Substantia nigra (tissue), 51 donors: ENCODE measurements at places on chromosomes 13 and 19.

DNA sequence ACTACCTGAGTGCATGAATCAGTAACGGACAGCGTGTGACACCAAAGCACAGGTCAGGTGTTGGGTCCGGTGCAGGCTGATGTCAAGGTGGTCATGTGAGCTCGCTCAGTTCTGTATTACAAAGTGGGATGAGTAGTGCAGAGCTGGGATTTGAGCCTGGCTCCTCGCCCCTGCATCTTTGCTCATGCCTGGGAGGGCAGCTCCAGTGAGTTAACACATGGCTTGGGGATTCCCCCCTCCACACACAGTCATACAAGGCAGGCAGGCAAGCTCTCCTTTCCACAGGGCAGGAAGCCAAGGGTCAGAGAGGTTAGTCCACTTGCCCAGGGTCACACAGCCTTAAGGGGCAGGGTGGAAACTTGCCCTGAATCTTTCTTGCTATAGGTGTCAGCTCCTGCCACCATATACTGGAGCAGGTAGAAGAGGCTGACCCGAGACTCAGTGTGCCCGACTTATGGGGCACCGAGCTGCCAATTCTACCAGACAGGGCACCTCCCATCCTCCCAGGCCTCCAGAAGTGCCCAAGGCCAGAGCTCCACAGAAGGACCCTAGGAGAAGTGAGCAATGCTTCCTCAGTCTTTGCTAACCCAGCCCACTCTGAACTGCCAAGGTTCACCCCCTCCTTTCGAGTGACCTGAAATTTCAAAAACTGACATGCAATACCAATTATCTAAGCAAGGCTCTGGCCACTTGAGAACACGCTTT is 35.4 kb downstream of the ZNF787 start:
- no peak for DNase-seq

DNA sequence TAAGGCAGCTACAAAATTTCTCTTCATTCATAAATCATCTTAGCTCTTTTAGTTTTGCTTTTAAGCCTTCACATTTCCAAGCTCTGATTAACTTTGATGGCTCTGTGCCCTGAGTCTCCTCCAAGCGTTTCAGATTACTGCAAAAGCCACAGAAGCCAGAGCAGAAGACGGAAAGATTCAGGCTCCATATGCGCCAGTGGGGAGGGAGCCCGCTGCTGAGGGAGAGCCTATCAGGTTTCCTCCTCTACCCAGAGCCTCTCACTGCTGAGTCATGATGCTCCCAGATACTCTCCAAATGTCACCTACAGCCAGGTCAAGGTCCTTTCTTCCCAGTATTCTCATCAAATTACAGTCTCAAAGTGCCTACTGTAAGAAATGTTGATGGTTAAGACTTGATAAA is 193.6 kb downstream of the RAP2A start:
- DNase-seq = no peak

GRCh38 chr13:101303521-101303920 is 112.8 kb downstream of the NALCN start:
- no peak for DNase-seq

DNA sequence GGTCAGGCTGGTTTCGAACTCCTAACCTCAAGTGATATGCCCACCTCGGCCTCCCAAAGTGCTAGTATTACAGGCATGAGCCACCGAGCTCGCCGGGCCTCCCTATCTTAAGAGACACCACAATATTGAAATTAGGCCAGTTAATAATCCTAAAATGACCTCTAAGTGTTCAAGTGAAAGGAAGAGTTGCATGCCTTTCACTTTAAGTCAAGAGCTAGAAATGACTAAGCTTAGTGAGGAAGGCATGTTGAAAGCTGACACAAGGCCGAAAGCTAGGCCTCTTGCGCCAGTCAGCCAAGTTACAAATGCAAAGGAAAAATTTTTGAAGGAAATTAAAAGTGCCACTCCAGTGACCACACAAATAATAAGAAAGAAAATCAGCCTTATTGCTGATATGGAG is 144.5 kb upstream of the FNDC3A start:
- DNase-seq = no peak

GRCh38 chr13:112580211-112580610 is 7.7 kb downstream of the TUBGCP3 start:
- no peak for DNase-seq

DNA sequence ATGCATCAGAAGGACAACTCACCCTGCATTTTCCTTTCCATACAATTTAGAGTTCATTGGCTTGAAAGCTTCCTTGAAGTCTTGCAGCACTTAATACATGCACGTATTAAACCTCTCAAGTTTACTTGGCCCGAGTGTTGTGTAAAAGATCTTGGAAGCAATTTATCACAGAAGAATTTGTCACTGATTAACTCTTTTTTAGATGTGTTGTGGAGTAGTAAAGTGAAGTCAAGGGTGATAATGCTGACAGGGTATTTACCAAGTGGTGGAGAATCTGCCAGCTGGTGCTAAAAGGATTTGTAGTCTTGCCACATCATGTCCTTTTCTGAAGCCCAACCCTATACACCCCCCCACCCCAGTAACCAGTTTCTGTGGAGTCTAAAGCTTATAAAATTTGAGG is 421.0 kb upstream of the MIR17HG start:
- DNase-seq = no peak

GRCh38 chr13:21785990-21786389 is 115.1 kb downstream of the FGF9 start:
- no peak for DNase-seq

GRCh38 chr19:4232614-4233281 is 3.4 kb downstream of the EBI3 start:
- no peak for DNase-seq

DNA sequence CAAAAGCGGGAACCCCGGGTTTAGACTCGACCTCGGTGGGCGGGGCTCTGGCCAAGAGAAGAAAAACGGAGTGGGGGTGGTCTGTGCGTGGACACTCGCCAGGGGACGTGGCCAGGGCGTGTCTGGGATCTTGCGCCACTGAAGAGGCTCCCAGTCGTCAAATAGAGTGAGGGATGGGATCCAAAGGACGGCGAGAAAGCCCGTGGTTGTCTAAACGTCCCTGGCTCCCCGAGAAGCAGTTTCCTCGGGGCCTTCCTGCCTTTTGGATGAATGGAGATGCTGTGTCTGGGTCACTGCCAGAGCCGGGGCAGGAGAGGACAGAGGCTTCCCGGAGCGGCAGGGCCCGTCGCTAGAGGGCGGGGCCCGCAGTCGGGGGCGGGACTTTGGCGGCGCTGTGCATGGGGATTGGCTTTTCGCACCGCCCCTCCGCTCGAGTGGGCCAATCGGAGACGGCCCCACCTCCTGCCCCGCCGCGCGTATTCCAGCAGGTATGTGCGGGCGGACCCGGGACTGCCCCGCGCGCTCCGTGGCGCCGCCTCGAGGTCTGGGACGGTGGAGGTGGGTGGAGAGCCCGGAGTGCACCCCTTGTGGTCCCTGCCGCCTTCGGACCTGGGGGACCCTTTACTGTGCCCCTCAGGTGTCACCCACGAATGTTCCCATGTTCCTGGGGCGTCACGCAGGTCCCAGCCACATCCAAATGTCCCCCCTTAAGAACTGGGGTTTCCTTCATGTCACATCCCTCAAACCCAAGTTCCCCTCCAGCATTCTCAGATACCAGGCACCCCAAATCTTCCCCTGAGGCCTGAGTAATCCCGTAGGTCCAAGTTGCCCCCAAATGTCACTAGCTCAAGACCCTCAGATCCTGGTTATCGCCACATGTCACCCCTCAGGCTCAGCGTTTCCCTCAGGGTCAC is 38.3 kb downstream of the ZSWIM4 start:
- DNase-seq = peak; percentile 51

DNA sequence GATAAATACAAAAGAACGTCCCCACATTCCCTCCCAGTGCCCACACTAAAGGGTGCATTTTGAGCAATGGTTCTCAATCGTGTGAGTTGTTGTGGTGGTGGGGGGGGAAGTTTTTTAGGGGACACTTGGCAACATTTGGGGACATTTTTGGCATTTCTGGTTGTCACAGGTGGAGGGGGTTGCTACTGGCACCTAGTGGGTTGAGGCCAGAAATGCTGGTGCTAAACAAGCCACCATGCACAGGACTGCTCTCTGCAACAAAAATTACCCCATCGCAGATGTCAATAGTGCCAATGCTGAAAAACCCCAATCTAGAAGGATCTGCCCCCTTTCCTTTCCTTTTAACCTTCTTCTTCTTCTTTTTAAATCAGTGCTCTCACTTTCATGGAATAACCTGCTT is 453.3 kb downstream of the TSHZ3 start:
- DNase-seq = no peak

DNA sequence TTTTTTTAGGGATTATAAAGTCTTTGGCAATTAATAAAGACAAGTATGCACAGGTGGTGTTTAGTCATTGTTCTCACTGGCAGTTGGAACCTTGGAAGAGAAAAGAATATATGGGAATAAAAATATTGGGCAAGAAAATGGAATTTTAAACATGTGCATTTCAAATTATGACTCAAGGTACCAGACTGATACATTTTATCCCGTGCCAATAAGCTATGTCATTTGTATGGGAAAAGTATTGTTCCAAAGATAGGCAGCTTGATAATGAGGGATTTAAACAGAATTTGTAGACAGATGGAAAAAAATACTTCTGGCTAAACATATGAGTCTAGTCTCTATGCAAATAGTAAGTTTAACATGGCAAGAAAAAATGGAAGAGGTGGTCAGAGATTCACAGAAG is 169.5 kb upstream of the UFM1 start:
- DNase-seq = no peak

DNA sequence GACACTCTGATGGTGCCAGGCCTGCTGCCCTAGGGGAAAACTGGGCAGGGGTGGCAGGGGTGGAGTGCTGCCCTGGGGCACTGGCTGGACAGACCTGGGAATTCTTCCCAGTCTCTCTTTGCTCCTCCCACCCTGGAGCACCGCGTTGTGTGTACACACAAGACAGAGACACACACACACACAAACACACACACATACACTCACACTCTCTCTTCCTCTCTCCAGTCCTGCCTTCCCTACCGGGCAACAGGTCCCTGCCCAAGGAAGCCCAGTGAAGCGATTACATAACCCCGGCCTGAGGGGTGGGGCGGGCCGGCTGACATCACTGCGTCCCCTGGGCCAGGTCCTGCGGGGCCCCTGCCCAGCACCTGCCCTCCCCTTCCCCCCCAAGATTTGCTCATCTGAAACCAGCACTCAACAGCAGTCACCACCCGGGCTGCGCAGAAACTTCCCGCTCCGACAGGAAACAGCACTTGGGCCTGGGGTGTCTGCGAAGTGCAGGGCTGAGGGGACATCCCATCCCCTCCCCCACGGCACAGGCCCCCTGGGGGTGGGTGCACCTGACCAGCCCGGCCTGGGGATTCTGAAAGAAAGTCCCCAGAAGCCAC is 1.2 kb downstream of the MKNK2 start:
- peak; percentile 64 for DNase-seq

GRCh38 chr13:46894568-46894967 is 2.3 kb downstream of the HTR2A start:
- no peak for DNase-seq

GRCh38 chr13:68888832-68889231 is 1218.8 kb upstream of the ATXN8OS start:
- no peak for DNase-seq
